ENCODE measurements at places on chromosomes 1 and 21.

GRCh38 chr1:32863881-32864245 is 6.8 kb downstream of the FNDC5 start:
- no peak for DNase-seq

DNA sequence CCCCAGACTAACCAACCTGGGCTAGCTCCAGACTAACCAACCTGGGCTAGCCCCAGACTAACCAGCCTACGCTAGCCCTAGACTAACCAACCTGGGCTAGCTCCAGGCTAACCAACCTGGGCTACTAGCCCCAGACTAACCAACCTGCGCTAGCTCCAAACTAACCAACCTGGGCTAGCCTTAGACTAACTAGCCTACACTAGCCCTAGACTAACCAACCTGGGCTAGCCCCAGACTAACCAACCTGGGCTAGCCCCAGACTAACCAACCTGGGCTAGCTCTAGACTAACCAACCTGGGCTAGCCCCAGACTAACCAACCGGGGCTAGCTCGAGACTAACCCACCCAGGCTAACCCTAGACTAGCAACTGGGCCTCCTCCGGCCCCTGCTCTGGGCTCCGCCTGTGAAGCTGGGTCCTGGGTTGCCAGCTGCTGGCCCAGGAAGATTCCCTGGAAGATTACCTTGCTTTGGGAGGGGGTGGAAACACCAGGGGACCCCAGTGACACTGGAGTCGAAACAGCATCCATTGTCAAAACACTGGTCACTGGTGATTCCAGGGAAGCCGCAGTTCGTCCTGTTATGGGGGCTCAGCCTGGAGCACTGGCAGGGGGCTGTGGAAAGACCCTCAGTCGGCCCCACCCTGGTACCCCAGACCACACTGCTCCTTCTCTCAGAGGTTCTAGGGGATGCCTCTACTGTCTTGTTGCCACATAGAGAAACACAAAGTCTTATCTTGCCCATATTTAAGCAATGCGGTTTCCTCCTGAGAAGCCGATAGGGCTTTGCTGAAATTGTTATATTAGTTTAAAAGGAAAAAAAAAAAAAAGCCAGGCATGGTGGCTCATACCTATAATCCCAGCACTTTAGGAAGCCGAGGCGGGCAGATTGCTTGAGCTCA is 1.1 kb downstream of the TFF2 start:
- no peak for DNase-seq

GRCh38 chr1:108107658-108108057 is 92.5 kb downstream of the SLC25A24 start:
- DNase-seq, result no peak

DNA sequence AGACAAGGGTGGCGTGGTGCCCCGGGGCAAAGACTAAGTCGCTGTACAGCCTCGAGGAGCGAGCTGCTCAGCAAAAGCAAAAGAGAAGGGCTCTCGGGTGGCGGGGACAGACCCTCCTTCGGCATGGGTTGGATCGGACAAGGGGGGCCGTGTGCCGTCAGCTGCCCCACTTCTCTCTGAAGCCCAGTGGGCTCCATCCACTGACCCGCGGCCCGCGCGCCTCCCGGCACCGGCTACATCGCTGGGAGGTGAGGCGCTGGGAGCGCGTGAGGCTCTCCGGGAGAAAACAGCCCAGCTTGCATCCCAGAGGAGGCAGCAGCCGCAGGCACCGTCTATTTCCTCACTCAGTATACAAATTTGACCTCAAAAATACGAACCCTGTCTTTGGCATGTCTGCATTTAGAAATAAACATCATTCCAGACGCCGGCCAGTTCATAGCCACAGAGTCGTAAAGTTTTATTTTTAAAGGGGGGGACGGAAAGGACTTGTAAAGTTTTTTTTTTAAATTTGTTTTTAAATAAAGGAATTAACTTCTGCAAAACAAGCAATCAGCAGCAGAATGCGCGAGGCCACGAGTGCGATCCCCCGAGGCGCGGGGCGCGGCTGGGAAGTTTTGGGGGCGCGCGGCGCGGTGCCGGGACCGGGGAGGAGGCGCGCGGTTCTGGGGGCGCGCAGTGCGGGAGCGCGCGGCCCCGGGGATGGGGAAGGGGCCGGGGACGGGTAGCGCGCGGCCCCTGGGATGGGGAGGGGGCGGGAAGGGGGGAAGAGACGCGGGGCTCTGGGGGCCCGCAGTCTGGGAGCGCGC is 689 bp upstream of the GPR137B start:
- no peak for DNase-seq

- no peak for DNase-seq
Observed at GRCh38 chr21:42554251-42554961, 40.8 kb downstream of the SLC37A1 start.

DNA sequence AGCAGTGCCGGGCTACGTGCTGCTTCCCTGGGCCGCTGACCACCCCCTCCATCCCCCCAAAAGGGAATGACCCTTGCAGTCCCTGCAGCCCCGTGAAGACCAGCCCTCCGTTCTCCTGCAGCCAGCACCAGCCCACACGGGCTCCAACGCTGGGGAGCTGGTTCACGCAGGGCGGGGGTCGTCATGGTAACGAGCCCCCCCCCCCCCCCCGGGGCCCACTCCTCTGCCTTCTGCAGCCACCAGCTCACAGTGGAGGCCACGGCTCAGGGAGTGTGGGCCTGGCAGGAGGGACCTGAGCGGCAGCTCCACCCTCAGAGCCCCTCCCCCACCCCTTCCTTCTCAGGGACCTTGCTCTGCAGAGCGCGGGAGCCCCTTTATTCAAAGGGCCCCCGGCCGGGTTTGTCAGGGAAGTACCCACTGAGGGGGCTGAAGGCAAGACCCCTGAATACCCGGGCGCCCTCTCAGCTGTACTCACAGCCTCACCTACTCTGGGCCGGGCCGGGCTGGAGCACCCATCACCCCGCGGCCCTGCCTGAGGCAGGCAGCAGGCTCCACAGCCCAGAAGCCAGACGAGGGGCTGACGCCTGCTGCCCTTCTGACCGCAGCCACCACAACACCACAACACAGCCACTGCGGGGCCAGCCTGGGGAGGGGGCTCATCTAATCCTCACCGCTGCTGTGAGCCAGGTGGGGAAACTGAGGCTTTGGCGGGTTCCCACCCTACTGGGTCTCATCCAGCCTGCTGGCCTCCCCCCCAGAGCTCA is 12.6 kb downstream of the MEGF6 start:
- no peak for DNase-seq

DNA sequence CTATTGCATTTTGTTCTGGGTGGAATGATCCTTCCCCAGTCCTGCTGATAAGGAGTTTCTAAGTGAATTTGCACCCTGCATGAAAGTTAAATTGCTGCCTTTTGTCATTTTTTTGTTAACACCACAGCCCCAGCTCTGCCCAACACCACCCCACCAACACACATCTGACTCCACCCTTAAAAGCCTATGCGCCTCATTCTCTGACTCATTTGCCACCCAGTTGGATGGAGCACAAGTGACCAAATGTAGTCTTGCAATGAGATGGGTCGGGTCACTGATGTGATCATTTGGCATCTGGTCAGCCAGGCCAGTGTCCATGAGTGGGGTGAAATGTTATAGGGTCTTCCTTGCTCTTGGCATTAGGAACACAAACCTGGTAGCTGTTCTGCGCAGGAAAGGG is 256.8 kb downstream of the KAZN start:
- DNase-seq, result no peak

DNA sequence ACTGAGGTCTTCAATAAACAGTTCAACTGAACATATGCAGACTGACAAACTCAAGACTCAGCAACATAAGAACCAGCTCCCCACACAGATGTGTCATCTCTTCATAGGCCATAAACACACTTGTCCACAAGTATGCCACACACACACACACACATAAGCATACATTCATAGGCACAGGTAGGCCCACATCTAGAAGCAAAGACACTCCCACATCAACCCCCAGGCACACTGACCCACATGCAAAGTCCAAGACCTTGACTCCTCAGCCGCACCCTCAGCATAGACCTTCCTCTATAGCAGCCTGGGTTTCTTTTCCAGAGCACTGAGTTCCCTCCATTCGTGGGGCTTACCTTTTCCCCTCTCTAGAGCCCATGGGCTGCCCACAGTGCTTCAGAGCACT is 1.4 kb downstream of the LAD1 start:
- peak; percentile 86 for DNase-seq

GRCh38 chr1:117225931-117226330 is 15.2 kb upstream of the VTCN1 start:
- DNase-seq, result no peak

- DNase-seq, result no peak
Observed at GRCh38 chr1:229114315-229114714, 156.6 kb upstream of the RAB4A start.

DNA sequence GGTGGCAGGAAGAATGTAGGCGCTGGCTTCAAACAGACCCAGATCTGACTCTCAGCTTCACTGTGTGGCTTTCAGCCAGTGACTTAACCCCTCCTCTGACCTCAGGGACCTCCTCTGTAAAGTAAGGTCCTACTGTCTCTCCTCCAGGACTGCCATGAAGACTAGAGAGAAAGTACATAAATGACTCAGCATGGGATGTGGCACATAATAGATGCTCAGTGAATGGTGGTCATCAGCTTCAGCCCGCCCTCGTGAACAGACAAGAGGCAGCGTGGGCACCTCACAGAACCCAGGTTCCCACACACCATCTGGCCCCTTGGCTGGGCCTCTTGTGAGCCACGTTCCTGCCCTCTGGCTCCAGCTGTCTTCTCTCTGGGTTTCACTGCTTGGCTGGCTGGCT is 126.0 kb downstream of the SYF2 start:
- DNase-seq, result no peak

GRCh38 chr1:2930016-2930815 is 91.1 kb upstream of the ACTRT2 start:
- DNase-seq, result no peak

- no peak for DNase-seq
Observed at GRCh38 chr1:200893411-200893901, 1.2 kb upstream of the INAVA start.

GRCh38 chr1:1436630-1437032 is 1.1 kb downstream of the VWA1 start:
- DNase-seq, result no peak

- no peak for DNase-seq
Observed at GRCh38 chr1:23421753-23422240, 2.8 kb downstream of the TCEA3 start.

DNA sequence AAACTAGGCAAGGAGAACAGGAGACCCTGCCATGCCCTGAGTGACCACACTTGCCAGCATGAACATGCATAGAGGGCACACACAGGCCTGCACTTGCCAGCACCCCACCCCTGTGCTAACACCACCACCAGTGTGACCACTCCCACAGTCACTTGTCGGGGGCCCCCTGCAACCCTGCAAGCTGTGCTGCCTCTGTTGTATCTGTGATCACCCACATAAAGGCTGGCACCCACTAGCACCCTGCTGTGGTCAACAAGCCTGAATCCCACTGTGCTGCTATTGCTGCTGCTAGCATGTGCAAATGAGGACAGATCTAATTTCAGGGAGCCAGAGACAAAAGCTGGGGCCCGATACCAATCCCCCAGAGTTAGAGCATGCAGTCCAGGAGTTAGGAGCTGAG is 217.7 kb downstream of the GIPC2 start:
- no peak for DNase-seq

DNA sequence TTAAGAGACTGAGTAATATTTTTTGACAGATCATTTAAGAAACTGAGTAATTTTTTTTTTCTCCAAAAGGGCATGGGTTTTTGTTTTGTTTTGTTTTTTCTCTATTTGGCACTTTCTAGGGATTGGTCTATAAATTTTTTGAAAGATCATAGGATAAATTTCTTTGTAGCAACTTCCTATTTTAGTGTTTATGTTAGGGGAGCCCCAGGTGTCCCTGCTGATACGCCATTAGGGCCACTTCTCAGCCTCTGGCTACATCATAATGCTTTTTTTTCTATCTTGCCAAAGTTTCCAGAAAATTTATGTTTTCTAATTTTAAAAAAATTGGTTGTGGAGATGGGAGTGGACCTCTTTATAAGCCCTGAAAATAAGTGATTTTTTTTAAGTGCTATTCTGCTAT is 2.6 kb downstream of the GABPA start:
- no peak for DNase-seq

DNA sequence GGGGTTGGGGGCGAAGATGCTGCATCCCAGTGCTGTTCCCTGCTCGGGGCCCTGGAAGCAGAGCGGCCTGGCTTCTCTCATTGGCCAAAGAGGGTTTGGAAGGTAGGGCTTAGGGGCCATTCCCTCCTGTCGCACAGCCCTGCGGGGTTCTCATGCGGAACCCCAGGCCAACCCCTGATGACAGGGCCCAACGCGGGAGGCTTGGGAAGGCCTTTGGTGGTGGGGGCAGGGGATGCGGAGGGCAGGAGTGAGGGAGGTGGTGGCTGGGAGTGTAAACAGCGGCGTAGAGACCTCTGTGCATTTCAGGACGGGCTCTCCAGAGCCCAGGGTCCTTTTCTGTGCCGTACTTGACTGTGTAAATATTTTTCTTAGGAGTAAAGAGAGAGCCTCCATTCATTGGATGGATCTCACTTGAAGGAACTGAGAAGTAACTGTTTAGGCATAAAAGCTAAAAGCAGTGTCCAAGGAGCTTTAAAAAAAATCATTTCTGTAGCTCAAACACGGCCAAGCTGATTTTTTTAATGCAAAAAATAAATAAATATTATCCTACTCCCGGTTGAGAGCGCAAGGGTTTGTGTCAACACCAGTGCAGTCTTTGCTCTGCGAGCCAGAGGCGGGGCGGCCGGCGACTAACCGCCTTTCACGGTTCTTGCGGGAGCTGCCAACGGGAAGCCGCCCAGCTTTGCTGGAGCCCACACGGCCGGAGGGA is 169.1 kb downstream of the PRDM16 start:
- DNase-seq, result no peak

- DNase-seq, result peak; percentile 14
Observed at GRCh38 chr1:211735208-211736170, 60.1 kb upstream of the NEK2 start.

DNA sequence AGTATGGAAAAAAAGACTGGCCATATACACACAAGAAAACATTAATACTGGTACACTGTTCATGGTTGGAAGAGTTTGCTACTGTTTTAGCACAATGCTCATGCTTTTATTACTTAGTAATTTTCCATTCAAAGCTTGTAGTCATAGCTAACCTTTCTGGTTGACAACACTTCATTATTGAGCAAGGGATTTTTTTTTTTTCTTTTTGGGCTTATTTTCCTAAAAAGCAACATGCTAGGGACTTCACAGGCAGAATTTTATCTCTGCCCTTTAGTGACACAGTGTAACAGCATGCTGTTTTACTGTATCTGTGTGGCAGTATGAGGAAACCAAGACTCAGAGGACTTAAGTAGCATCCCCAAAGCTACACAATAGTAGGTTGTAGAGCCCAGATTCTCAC is 58.5 kb downstream of the FGGY start:
- no peak for DNase-seq
